T-helper 1 cell (primary cell): ENCODE measurements at places on chromosomes 7 and 10.

DNA sequence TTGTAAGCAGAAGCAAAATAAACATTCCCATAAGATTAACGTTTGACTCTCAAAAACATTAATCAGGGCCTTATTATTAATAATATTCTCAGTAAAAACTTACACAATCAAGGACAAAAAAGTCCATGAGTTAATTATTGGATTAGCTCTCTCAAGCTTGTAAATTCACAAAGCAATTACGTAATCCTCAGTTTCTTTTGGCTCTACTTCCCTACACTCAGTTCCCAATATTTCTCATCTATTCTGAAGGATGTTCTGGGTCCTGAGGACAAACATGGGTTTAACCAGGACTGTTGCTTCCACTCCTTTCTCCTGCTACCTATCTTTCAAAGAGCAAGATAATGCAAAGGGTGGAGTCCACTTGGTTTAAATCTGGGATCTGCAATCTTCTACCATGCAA lies 15.1 kb downstream of the FBXL13 start:
- DNase-seq, result no peak

GRCh38 chr7:106480161-106480579 lies 180.8 kb downstream of the CCDC71L start:
- no peak for DNase-seq

DNA sequence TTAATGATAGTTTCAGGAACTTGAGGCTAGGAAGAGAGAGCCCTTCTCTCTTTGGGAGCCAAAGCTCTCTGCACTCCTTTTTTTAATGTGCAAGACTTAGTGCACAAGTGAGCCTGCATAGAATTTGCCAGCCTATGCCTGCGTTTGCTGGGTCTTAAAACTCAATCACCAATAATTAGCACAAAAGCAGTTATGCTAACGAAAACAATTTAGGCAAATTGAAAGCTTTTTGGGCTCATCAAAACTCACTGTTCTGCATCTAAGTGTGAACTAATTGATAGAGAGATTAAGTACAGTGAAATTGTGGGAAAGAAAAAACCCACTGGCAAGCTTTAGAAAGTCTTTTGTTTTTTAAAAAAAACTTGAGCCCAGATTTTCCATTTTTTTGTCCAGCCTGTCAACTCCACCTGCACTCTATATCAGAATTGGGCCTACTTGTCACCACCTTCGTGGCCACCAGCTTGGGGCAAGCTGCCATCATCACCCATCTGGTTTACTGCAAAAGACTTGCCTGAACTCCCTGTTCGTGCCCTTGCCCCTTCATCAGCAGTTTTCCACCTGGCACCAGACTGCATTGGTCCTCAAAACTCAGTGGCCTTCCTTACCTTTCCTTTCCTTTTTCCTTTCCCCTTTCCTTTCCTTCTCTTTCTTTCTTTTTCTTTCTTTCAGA lies 37.8 kb downstream of the CRHR2 start:
- DNase-seq, result no peak

GRCh38 chr7:101912716-101913110 lies 95.3 kb downstream of the CUX1 start:
- DNase-seq, result no peak

DNA sequence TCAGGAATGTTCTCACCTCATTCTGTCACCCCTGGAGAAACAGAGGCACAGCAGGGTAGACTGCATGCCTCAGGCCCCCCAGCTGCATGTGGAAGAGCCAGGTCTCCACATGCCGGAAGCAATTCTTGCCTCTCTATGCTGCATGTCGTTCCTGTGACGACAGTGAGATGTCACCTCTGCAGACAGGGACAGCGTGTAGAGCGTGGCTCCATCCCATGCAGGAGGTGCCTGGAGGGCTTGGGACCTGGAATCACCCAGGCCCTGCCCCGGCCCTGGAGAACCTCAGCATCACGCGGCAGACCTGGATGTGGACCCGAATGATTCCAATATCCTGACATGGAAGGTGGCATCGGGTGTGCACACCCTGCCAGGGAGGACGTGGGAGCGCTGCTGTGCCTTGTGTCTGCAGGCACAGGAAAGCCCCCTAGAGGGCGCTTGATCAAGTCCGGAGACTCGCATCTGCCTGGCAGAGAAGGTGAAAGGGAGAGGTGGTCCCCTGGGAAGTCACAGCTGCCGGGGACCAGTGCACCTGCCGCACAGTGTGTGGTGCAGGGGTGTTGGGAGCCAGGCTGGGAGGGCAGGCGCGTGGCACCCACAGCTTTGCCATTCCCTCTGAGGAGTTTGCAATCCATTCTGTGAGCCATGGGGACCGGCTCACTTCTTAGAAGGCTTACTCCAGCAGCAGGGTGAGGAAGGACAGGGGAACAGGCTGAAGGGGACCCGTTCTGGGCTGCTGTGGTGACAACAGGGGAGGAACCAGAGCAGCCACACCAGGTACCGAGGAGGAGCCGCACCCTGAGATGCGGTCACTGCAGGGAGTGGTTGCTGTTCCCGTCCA lies 45.3 kb upstream of the EN2 start:
- DNase-seq, result no peak

DNA sequence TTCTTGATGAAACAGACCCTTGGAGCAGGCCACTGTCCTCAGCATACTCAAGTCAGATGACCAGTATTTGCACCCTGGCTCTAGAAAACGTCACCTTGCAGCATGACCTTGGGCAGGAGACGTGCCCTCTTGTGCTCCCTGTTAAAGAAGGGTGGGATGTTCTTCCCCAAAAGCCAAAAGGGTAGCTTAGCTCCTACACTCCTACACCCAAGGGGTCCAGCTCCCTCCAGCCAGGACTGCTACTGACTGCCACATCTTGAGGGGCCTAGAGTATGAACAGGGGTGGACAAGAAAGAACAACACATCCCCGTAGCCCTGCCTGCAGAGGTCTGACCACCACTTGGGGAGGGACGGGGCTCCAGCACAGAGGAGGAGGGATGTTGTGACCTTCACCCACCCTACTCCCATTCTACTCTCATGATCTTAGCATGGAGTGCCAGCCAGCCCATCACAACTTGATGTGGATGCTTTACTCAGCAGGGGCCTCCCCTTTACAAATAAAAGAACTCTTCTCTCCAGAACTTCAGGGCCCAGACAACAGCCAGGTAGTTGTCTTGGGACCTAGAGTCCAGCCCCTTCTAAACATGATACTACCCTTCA lies 165.3 kb upstream of the ZMIZ1 start:
- DNase-seq, result no peak

DNA sequence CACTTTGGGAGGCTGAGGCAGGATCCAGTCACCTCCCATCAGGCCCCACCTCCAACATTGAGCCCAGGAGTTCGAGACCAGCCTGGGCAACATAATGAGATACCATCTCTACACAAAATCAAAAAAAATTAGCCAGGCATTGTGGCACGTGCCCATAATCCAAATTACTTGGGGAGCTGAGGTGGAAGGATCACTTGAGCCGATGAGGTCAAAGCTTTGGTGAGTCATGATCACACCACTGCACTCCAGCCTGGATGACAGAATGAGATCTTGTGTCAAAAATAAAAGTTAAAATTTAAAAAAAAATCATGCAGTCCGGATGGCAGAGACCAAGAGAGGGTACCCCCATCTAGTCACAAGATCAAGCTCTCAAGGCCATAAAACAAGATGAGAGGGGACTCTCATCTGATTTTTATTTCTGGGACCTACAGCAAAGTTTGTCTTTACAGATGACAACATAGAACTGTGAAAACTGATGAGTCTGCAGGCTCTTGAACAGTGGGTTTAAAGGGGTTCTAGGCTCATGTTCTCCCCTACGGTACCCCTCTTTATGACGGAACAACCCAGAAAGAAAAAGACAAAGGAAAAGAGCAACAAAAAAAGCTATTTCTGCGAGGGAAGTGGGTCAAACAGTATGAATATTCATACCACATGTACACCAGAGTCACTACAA lies 28.9 kb upstream of the CREB3L2 start:
- DNase-seq, result no peak

GRCh38 chr10:44028384-44029137 lies 356.3 kb downstream of the CXCL12 start:
- DNase-seq, result no peak

DNA sequence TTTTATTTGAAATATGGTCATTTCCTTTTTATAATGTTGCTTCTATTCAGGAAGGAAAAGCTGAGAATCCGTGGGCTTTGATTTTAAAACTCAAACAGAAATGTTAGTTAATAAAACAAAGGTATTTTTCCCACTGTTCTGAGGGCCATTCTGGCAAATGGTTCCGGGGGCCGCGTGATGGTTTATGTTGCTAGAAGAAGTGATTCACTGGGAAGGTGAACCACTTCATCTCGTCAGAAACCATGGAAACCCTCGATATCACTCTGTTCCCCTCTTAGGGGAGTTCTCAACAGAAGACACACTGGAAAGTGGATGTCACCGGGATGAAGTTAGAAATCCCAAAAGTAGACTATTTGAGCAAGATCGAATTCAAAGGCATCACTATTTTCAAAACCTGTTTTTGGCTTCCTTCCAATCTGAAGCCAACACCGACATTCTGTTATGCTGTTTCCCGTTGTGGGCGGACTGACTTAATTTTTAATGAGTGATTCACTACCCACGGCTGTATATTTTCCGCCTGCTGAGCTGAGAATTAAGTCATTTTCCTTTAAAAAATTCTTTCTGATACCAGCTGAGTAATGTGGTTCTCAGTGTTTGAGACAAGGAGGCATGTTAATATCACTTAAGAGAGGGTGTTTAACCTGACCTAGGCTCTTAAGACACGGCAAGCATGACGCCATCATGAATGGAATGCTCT lies 84.1 kb downstream of the PTPRE start:
- DNase-seq, result peak; percentile 15

DNA sequence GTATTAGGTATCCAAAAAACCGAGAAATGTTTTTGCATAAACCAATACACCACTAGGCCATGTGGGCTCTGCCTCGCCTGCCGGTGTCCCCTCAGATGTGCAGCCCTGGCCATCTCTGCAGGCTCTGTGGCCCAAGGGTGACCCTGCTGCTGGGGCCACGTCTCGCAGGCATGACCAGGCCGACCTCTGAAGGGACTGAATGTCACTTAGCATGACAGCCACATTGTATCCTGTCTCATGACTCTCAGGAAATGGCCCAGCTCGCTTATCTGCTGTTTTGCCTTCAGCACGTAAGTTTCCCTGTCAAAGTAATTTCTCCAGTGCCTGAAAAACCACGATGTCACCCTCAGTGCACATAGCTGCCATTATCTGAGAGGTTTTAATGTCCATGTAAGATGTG lies 49.5 kb upstream of the ZNF32 start:
- DNase-seq, result no peak

DNA sequence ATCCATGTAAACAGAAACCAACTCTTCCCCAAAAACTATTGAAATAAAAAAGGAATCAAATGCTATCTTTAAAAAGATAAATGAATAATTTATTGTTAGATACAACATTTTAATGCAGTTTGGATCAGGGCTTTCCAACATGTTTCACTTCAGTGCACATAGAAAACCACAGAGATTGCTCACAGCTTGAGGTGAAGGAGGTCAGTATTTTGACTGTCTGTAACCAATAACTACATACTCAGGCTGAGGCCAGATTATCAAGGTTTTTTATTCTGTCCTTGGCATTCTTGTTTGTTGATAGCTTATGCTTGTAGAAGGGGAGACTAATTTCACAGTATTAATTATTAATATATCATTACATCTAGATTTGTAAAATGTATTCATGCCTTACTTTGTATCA lies 195.5 kb downstream of the PRKG1 start:
- no peak for DNase-seq

DNA sequence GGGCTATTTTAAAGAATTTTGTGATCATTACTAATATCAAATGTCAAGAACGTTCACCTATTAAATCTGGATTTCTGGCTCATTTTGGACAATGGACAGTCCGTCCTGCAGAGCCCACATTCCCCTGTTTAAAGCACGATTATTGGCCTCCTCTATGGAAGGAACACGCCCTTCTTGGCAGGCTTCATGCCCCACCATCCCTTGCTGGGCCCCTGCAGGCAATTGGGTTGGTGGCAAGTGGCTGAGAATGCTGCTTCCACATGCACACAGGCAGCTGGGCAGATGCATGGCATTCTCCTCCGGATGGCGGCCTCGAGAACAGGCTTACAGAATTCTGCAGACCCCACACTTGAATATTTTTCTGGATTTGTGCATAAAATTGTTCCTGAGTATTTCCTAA lies 305.8 kb upstream of the MKI67 start:
- no peak for DNase-seq
